GM18507 (cell line): ENCODE measurements at places on chromosomes 5 and 9.

DNA sequence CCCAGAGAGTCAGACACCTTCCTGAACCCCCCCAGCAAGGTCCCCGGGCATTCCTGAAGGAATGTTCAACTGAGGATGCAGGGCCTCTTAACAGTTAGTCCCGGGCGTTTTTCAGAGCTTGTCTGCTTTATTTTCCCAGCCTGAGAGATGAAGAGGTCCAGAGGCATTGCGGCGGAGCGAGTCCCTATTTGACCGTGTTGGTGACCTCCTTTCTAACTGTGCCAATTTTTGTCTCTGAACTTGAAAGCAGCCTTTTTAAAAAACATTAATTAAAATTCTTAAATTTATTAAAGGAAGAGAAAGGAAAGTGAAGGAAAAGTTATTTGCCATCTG, 433 bp upstream of the PTAR1 start:
- no peak for DNase-seq

DNA sequence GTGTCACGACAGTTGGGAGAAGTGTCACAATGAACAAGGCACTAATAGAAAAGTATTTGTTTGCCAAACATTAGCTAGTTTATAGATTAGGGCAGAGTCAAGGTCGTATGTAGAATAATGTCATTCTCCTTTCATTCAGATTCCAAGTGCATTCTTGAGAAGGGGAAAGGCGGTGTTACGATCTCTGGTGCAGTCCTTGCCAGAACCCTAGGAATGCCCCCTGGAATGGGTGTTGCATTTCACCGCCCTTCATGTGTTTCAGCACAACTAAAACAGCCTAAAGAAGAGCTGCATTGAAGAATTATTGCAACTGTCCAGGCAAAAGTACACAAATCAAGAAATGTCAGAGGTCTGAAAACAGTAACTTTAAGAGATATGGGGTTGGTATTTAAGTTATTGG, 721.0 kb upstream of the WWC1 start:
- DNase-seq = no peak

GRCh38 chr9:110911659-110912418, 126.4 kb downstream of the LPAR1 start:
- DNase-seq = no peak

DNA sequence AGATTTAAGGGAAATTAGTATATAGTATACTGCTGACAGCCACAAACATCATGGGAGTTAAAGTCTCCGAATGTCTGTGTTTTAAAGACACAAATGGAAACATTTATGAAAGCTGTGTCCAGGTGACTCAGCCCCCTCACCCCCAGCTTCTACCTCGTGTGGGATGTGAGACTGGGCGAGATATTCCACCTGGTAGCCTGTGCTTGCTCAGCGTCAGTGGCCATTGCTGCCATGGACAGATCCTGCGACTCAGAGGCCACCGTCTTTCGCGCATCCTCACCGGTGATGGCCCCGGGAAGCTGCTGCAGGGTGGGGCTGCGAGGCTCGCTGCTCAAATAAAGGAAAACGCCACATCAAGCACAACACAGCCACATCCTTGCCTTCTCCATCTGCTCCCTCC, 31.2 kb upstream of the EXOC3 start:
- no peak for DNase-seq

DNA sequence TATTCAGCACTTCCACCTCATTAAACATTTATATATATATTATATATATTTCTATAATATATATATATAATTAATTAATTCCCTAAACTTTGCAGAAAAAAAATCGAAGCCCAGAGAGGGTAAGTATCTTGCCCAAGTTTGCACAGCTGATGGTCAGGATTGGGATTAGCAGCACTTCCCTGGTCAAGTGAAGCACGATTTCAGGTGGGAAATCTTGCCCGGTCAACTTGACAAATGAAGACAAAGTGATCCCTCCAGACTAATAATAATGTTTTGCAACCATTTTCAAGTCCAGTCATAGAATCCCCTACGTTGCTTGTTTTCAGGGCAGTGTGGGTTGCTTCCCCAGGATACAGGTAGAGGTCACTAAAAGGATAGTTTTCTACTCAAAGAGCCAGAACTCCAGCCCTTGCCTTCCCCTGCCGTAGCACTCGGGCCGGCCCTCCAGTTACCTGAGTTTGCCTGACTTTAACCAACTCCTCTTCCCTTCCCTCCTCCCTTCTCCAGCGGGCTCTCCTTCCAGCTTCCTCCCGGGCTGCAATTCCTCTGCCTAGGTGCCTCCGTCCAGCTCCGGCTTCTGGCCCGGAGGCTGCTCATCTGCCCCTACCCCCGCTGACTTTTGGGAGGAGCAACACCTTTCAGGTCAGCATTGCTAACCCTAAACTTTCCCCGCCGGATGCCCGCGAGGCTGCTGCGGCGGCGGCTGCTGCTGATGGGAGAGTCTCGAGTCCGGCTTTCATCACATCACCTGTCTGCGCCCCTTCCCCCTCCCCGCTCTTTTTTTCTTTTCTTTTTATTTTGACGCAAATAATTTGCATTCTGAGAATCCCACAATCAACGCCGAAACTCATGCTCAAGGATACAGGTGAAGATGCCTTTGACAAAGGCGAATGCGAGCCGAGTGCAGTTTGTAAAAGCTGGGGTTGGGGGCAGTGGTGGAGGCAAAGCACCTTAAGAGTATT, 930 bp downstream of the PRLR start:
- DNase-seq = no peak

DNA sequence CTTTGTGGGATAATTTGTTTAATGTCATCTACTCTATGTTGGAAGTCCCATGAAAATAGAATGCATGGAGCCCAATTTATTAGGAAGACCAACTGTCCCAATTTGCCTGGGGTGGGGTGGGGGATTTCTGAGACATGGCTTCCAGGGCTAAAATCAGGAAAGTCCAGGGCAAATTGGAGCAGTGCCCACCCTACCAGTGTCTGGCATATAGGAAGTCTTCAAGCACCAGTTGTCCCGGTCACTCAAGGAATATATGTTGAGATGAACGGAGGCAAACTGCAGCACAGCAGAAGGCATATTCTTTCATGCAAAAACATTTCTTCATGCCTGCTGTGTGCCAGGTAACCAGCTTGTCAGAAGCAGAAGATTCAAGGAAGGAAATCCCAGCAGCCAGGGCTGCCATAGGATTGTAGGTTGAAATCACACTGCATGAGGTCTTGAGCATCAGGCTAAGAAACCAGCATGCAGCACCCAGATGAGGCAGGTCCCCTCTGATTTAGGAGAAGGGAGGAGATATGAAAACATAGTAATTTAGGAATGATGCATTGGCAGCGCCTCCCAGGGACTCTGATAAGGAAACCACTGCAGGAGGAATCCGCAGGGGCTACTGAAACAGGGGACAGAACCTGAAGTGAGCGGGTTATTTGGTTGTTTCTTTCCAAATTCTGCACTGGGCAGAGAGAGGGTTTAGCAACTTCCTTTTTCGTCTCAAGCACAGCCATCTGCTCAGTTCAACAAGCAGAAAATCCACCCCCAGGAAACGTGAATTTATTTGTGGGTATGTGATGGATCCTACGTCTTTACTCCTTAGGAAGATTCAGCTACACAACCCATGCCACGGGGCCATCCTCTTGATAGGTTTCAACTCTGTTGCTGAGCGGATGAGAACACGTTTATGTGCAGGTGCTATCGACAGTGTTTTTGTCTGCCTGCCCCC, 112.6 kb upstream of the CPEB4 start:
- no peak for DNase-seq

DNA sequence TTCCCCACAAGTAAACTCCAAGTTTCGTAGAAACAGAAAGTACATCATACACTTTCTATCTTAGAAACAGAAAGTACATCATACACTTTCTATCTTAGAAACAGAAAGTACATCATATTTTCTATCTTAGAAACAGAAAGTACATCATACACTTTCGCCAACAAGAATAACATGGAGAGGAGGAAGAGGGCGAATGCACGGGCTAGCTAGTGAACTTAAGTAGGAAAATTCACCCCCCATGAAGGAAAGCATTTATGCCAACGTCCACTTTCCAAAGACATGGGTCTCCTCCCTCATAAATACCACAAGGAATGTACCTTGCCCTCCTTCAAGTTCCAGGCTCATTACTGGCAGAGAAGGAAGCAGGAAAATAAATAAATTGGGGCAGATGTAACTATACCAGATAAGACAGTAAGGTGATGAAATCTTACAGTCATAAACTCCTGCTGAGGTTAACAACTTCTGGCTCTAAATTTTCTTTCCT, 64.7 kb downstream of the FRMD3 start:
- DNase-seq = no peak

DNA sequence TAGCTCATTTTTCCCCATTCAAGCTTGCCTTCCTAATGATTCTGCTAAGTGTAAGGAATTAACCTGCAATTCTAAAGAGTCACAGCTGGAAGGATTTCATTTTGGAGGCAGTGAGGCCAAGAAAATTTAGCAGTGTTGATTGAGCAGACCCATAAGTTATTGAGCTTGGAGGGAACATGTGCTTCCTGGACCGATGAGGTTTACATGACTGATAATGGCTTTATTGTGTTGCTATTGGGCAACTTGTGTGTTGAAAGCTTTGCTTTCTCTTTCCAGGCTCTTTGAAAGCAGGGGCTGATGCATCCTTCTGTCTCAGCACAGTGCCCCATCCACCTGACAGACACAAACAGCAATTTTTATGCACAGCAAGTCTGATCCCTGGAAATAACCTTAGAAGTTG, 398.9 kb upstream of the PCSK5 start:
- DNase-seq = no peak

- peak; percentile 60 for DNase-seq
Measured at GRCh38 chr5:56814963-56815657, at the start of gene MAP3K1. TSS of gene MAP3K1 (plus strand) at chr5:56815549. CDS start at chr5:56815574, 25 bp downstream.

GRCh38 chr5:143601917-143602333, 198.4 kb upstream of the NR3C1 start:
- no peak for DNase-seq

DNA sequence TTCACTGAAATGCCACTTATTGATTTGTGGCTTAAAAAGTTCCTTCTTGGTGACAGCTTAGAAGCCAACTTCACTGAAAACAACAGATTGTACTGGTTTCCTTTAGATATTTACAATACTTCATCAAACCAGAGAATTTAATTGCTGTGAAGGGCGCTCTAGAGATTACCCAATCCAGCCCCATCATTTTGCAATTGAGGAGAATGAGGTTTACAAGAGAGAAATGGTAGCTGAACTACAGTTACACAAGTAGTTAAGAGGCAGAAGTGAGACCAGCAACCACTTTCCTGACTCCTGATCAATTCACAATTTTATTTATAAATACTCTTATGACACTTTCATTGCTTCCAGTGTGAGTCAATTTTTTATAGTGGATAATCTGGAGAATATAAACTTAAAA, 103.5 kb upstream of the APC start:
- no peak for DNase-seq

GRCh38 chr5:156396830-156397081, 69.8 kb downstream of the SGCD start:
- DNase-seq = no peak

- DNase-seq = no peak
Measured at GRCh38 chr5:61245486-61245885, 83.2 kb upstream of the SMIM15 start.

DNA sequence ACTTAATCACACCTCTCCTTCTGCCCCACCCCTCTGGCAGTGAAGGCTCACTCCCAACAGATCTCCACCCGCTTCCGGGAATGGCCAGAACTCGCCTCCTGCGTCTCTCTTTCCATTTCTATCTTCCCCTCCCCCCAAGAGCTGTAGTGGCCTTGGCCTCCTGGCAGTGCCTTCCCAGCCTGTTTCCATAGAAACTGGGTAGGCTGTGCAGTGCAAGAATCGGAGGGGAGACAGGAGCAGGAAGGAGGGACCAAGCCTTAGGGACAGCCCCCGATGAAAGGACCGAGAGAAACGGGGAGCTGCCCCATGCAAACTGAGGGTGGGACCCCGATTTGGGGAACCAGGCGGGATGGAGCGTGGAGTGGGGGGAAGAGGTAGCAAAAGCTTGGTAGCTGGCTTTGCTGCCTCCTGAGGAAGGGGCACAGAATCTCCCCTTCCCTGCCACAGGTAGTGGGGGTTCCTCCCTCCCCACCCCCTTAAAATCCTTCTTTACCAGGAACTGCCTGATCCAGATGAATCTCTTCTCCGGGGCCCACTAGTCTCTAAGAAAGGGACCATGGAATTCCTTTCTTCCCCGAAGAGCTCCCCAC, 4.5 kb upstream of the PCDH1 start:
- DNase-seq = no peak

GRCh38 chr5:8613078-8613685, 744.2 kb downstream of the MTRR start:
- no peak for DNase-seq

DNA sequence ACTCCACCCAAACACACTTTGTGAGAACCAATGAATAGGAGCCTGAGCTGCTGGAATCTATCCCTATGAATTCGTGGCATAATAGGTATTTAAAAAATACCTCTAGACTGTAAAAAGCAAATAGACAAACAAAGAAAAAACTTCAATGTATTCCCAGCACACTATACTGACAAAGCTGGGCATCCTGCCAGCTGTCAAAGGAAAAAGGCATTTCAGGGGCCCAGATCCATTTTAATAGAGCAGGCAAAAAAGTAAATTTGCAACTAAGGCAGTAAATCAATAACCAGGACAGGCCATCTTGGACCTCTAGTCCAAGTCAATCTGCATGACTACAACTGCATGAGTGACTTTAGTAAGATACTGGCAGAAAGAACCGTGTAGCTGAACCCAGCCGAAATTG, 25.6 kb upstream of the LARP1 start:
- DNase-seq = no peak

DNA sequence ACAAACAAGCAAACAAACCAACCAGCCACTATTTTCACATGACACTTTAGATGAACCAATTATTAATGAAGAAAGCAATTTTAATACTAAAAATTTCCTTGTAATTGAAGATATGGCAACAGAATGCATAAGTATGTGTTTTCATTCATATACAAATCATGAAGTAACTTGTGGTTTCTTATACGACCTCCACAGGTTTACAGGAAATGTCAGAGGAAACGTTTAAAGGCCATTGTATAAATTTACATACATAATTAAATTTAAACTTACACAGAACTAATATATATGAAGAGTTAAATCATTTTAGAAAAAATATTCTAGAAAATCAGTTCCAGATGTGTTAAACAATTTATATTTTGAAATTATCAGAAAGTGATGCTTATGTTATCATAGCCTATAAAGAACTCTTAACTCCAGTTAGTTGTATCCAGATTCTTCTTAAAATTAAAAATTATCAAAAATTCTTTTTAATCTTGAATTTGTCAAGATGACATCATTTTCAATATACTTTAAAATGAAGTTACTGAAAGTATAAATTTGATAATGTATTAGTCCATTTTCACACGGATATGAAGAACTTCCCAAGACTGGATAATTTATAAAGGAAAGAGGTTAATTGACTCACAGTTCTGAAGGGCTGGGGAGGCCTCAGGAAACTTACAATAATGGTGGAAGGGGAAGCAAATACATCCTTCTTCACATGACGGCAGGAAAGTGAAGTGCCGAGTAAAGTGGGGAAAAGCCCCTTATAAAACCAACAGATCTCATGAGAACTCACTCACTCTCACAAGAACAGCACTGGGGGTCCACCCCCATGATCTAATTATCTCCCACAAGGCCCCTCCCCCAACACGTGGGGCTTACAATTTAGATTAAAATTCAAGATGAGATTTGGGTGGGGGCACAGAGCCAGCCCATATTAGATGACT, 192.0 kb downstream of the PIK3R1 start:
- no peak for DNase-seq
